Kidney epithelial cell (primary cell): ENCODE measurements at places on chromosomes 12 and 14. TPM values are rescaled to one million over a fixed set of nuclear protein-coding genes. Genes with fewer than 3 reads are reported as not detected.

Gene PARP11
- total RNA-seq = 8.0 and 9.0 TPM in 2 replicates

Gene PMCH
- not detected in 2 replicates for total RNA-seq

Gene TAS2R31
- total RNA-seq = 0.84 and 2.6 TPM in 2 replicates

Gene C14orf39
- total RNA-seq = 0.58 TPM in 1 of 2 replicates, not detected in the other

Gene HOXC6
- 1.1 and 1.8 TPM in 2 replicates for total RNA-seq

Gene UNG
- 38.2 and 49.3 TPM in 2 replicates for total RNA-seq

Gene CCDC175
- total RNA-seq = not detected in 2 replicates

Gene KRT8
- 1,322 and 1,341 TPM in 2 replicates for total RNA-seq

Gene LRP6
- total RNA-seq = 15.2 and 20.3 TPM in 2 replicates

Gene FGF23
- not detected in 2 replicates for total RNA-seq

Gene CKB
- 67.7 and 78.7 TPM in 2 replicates for total RNA-seq

Gene PLA2G1B
- total RNA-seq = not detected in 2 replicates

Gene CNTN1
- 0.27 and 1.5 TPM in 2 replicates for total RNA-seq

Gene SLC35E3
- 4.3 and 11.4 TPM in 2 replicates for total RNA-seq

Gene GNB3
- total RNA-seq = 0.34 and 0.38 TPM in 2 replicates

Gene CPNE6
- not detected in 2 replicates for total RNA-seq

Gene FSCB
- 0.08 TPM in 1 of 2 replicates, not detected in the other for total RNA-seq

Gene NKX2-1
- total RNA-seq = not detected in 2 replicates

Gene MYL6B
- 95.2 and 107 TPM in 2 replicates for total RNA-seq

Gene SSTR1
- total RNA-seq = 0.21 and 0.67 TPM in 2 replicates

Gene KRT3
- not detected in 2 replicates for total RNA-seq

Gene RDH16
- total RNA-seq = not detected in 2 replicates

Gene DDX54
- 73.9 and 77.6 TPM in 2 replicates for total RNA-seq

Gene SOX5
- total RNA-seq = 1.0 and 1.9 TPM in 2 replicates

Gene SERPINA9
- not detected in 2 replicates for total RNA-seq

Gene TCTN1
- 16.5 and 27.7 TPM in 2 replicates for total RNA-seq

Gene TAS2R30
- 0.48 and 0.84 TPM in 2 replicates for total RNA-seq

Gene KITLG
- total RNA-seq = 11.5 and 12.9 TPM in 2 replicates

Gene LPAR5
- total RNA-seq = 3.8 and 5.2 TPM in 2 replicates

Gene MYG1
- 73.1 and 75.3 TPM in 2 replicates for total RNA-seq

Gene HOXC10
- 5.9 and 9.2 TPM in 2 replicates for total RNA-seq

Gene CBLN3
- 0.34 and 0.88 TPM in 2 replicates for total RNA-seq

Gene RIMKLB
- 26.2 and 30.0 TPM in 2 replicates for total RNA-seq

Gene PTPN21
- total RNA-seq = 12.5 and 13.1 TPM in 2 replicates

Gene LRP1-AS
- not detected in 2 replicates for total RNA-seq

Gene PTGER2
- 0.46 and 1.4 TPM in 2 replicates for total RNA-seq

Gene SERPINA1
- 18.1 and 23.2 TPM in 2 replicates for total RNA-seq

Gene MAP1LC3B2
- total RNA-seq = 1.2 and 1.5 TPM in 2 replicates

Gene IGF1
- under 0.01 TPM in 1 of 2 replicates, not detected in the other for total RNA-seq

Gene LRTM2
- total RNA-seq = not detected in 2 replicates

Gene DGLUCY
- 38.1 and 53.9 TPM in 2 replicates for total RNA-seq

Gene CLEC2A
- not detected in 2 replicates for total RNA-seq

Gene HCAR2
- total RNA-seq = not detected in 2 replicates

Gene PTGDR
- total RNA-seq = not detected in 2 replicates

Gene HNF1A
- total RNA-seq = 0.25 and 0.89 TPM in 2 replicates

Gene DCAF4
- 23.1 and 45.8 TPM in 2 replicates for total RNA-seq

Gene PCED1B
- 4.8 and 8.4 TPM in 2 replicates for total RNA-seq

Gene GPR84
- not detected in 2 replicates for total RNA-seq

Gene ADGRD1
- total RNA-seq = 0.08 TPM in 1 of 2 replicates, not detected in the other

Gene SERPINA12
- not detected in 2 replicates for total RNA-seq

Gene P2RX7
- 0.29 and 0.96 TPM in 2 replicates for total RNA-seq

Gene TAS2R42
- not detected in 2 replicates for total RNA-seq

Gene RAD9B
- 0.88 and 1.2 TPM in 2 replicates for total RNA-seq
